ENCODE measurements at places on chromosomes 7 and 10. TPM values are rescaled to one million over a fixed set of nuclear protein-coding genes. Genes with fewer than 3 reads are reported as not detected.

OPN1SW gene
- polyA plus RNA-seq: not detected

SHH gene
- polyA plus RNA-seq: not detected

CALHM3 gene
- not detected for polyA plus RNA-seq

KLF14 gene
- polyA plus RNA-seq: 0.11 TPM

ZNF746 gene
- polyA plus RNA-seq: 8.5 TPM

GRID2IP gene
- 0.09 TPM for polyA plus RNA-seq

GNGT1 gene
- polyA plus RNA-seq: not detected

AKR1C4 gene
- polyA plus RNA-seq: not detected

ARHGAP22 gene
- 0.64 TPM for polyA plus RNA-seq
